Osteocyte (in vitro differentiated cells): ENCODE measurements at places on chromosomes 3 and 15.

DNA sequence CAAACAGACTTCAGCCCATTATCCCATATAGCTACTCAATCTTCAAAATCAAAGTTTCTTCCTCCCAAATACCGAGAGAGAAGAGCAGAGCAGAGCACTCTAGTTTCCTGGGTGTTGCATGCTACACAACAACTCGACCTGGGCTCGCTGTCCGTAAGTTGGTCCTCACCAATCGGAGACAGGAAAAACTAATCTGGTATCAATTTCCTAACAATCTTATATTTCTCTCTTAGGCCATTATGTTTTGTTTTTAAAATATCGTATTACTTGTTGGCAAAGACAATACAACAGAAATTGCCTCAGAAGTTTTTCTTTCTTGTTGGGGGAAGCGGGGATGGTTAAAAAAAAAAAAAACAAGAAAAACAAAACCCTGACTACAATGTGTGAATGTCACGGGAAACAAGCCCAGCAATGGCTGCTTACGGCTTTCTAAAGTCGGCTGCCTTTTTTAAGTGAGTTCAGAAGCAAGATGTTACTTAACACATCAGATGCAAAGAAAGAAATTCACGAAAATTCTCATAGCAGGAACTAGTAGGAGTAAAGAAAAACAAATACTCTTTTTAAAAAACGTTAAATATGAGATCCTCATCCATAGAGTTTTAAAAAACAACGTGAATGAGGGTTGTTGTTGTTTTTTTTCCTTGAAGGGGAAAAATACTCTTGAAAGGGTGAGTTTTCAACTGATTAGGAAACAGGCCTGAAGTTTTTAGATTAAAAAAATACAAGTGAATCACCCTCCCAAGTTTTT lies 1.9 kb downstream of the VGLL4 start:
- DNase-seq: no peak

DNA sequence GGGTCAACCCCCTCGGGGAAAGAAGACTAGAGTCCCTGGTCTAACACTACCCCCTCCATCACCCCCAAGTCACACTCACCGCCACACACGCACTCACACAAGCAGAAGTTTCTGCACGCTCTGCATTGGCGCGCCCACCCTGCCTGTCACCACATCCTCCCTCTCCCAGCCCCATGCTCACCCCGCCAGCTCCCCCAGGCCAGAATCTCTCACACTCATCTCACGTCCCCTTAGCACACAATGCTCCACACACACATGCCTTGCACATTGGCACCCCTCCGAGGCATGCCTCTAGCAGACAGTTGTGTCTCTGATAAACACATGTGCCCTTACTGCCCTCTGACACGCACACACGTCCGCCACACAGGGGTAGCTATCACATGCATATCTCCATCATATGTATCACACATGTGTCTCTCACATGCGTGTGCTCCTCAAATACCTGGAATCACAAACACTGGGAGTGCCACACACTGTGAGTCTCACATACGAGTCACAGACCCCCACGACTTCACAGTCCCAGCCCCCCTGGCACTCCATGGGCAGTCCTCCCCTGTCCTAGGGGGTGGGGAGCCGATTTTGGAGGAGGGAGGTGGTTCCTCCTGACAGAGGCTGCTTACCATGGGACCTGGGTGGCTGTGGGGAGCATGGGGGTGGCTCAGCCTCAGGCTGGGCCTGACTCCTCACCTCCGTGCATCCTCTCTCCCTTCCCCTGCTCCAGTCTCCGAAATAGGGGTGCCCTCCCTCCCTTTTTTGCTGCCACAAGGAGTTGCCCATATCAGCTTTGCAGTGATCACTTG lies 898 bp downstream of the FBLN2 start:
- no peak for DNase-seq

- no peak for DNase-seq
Measured at GRCh38 chr15:31036783-31037182, 45.4 kb upstream of the MTMR10 start.

GRCh38 chr15:34754674-34755418 lies at the start of gene GJD2:
TSS of gene GJD2 (minus strand) at chr15:34754998. CDS start at chr15:34754488, 510 bp downstream.
- no peak for DNase-seq

DNA sequence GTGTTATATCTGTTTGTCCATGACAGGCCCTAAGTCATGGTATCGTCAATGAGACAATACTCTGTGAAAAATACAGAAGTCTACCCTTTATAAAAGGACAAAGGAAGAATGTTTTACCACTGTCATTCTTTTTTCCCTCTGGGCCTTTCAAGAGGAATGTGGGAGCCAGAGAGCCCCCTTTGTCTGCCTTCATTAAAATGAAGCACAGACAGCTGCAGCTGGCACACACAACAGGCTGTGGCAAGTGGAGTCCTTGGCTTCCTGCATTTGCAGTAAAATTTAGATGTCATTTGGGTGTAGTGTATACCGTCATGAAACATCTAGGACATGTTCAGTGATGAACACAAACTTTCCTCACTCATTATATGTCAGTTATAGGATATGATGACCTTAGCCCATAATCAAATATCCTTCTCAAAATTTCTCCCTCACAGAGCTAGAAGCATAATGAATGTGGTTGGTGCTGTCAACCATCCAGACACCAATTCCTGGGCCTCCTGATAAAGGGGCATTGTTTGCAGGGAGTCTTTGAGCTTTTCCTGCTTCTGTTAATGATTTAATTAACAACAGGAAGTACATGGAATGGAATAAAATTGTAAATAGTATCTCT lies 76.4 kb downstream of the DHX36 start:
- no peak for DNase-seq

GRCh38 chr15:75811626-75812025 lies 31.6 kb upstream of the UBE2Q2 start:
- no peak for DNase-seq

GRCh38 chr15:68637767-68638404 lies 59.1 kb downstream of the CORO2B start:
- DNase-seq: no peak
